ENCODE measurements at places on chromosomes 2 and 18. TPM values are rescaled to one million over a fixed set of nuclear protein-coding genes. Genes with fewer than 3 reads are reported as not detected.

DNA sequence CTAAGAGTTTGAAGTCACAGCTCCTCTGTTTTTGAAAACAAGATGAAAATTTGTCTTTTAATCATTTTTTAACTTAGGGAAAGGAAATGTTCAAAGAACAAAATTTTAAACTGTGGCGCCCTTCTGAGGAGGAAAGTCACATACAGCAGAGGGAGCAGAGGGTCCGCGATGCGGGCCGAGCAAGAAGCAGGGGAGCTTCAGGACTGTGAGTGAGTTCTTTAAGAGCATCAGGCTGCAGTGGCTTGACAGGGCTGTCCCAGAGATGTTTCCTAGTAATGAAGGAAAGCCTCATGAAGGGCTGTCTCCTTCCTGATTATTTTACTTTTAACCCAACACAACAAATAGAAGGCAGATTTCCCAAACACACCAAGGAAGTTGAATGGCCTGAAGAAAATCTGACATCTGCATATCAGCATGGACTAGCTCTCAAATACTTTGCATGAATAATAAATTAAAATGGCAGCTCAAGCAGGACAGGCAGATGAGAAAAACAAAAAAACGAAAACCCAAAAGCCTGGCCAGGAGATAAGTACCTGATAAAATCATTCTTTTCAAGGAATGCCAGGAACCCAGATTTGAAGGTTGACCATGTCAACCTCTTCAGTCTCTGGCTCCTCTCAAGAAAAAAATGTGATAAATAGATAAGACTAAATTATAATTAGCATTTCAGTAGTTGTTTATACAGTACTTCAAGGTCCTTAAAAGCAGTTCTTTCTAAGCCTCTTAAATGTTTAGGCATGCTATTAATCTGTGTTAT, 60.8 kb downstream of the SLC40A1 start:
- no peak for DNase-seq

- no peak for DNase-seq
These were observed 205.1 kb upstream of the SRD5A2 start for GRCh38 chr2:31785876-31786275.

DNA sequence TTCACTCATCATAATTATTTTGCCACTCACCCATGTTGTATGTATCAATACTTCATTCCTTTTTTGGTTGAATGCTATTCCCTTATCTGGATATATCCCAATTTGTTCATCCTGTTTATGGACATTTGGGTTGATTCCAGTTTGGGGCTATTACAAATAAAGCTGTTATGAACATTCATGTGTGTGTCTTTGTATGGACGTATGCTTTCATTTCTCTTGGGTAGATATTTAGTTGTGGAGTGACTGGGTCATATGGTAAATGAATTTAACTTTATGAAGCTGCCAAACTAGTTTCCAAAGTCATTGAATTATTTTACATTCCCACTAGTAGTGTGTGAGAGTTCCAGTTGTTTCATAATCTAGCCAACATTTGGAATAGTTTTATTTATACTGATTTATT, 2.7 kb downstream of the FAM228B start:
- DNase-seq = no peak

The HOXD13 gene
- total RNA-seq = not detected

GRCh38 chr2:18814387-18814786, 225.0 kb upstream of the NT5C1B start:
- DNase-seq = peak; percentile 86

The CAPN14 gene
- total RNA-seq = under 0.01 TPM

DNA sequence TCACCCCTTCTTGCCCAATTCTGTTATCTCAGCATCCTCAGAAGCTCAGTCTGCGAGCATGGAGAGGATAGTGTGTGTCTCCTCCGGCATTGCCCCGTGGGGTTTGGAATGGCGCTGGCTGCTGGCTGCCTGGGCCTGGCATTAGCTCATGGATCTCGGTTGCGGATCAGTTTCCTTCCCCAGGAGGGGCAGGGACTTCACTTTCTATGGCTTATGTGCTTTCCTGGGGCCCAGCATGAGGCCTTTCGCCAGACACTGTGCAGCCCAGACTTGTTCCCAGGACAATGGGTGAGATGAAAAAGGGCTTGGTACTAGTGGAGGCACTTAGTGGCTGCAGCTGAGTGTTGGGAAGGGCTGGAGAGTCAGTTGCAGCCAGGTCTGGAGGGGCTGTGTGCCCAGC, 143.3 kb downstream of the GLI2 start:
- DNase-seq = no peak

DNA sequence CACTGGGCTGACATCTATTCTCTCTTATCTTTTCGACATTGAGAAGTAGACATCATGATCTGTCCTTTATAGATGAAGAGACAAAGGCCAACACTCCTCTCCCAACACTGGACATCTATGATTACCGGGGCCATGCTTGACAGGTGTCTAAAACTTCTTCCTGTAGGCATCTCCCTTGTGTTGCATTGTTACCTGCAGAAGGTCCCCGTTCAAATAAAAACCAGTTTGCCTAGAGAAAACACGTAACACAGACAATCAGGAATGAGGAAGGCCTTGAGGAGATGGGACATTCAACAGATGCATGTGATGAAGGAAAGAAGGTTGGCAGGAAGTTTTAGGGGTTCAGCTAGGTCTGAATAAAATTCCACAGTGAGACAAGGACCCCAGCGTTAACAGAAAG, 70.8 kb upstream of the ST8SIA3 start:
- no peak for DNase-seq

- DNase-seq = no peak
These were observed 38.3 kb upstream of the DNMT3A start for GRCh38 chr2:25380023-25380422.

DNA sequence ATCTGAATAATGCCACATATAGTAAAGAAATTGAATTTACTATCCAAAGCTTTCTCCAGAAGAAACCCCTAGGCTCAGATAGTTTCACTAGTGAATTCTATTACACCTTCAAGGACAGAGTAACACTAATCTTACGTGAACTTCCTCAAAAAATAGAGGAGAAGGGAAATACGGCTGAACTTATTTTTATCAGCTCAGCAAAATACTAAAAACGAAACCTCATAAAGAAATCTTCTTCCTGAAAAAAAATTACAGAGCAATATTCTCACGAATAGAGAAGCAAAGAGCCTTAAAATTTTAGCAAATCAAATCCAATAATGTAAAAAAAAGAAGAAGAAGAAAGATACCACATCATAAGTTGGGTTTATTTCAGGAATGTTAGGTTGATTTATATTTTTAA, 14.7 kb downstream of the CAPN13 start:
- DNase-seq = no peak

- no peak for DNase-seq
These were observed 61.6 kb upstream of the MSH6 start for GRCh38 chr2:47721296-47721695.

DNA sequence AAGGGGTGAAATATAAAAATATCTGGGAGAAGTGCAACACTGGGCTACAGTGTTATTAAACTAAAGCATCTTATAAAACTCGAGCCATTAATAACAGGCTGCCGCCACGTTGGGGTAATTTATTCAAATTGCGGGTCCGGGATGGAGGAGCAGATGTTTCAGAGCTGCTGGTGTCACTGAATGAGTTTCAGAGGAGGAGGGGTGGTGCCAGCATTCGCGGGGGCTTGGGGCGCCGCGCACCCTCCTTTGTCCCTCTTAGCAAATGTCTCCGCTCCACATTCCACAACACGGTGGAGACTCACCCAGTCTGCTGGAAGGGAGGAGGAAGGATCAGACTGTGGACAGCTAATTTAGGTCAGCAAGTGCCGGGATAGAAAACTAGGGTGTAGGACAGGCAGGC, 260.5 kb downstream of the CELF4 start:
- DNase-seq = no peak

DNA sequence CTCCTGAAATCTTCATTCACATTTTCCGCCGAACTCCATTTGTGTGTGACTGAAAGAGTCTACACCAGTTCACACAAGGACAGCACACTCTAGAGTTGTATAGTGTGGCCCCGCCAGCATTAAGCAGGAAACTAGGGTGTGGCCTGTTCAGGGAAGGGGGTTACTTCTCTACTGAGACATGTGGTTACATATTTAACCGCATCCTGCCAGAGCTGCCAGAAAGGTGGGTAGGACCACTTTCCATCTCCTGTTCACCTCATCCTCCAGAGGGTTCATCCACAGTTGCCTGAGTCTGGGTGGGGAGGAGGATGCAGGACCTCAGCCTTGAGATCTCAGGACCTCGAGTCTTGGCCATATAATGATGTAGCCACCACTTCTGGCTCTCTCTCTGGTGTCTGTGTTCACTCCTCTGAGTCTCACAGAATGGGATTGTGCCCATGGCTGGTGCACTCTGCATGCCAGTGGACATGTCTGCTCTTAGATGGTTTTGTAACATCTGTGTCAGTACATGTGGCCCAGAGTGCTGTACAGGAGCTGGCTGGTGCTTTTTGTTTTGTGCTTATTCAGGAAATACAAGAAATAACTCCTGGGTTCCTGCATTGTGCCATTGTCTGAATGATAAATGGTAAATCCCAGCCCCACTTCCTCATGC, 7.7 kb upstream of the SP140L start:
- no peak for DNase-seq

- no peak for DNase-seq
These were observed 79.3 kb downstream of the ACAA2 start for GRCh38 chr18:49733896-49734585.

The LCT gene
- total RNA-seq = under 0.01 TPM

Measured in IMR-90 (cell line).